ENCODE measurements at places on chromosomes 5 and 9.

DNA sequence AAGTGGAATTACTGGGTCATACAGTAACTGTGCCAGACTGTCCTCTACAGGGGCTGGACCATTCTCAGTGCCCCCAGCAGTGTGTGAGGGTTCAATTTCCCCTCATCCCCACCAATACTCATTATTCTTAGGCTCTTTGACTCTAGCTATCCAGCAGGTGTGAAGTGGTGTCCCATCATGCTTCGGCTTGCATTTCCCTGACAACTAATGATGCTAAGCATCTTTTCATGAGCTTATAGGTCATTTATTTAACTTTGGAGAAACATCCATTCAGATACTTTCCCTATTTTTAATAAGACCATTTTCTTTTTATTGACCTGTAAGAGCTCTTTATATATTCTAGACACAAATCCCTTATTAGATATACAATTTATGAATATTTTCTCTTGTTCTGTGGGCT, 63.6 kb downstream of the ADAMTS2 start:
- DNase-seq: no peak

DNA sequence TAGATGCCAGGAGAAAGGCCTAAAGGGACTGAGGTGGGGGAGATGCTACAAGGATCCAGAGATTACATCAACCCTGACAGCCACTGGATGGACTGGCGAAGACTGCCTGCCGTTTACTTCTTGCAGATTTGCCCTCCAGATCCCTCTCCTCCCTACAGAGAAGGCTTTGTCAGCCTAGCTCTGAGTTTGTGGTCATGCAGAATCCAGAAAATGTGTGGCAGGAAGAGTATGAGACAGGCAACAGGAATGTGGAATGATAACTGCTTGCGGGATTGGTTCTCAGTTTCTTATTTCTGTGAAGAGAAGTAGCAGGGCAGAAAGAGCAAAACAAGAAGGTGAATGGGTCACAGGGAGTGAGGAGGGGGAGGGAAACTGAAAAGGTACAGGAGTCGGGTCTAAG, 129.6 kb downstream of the TLE1 start:
- DNase-seq: peak; percentile 80

- no peak for DNase-seq
Measured at GRCh38 chr5:123997064-123997461, 485.1 kb downstream of the CSNK1G3 start.

GRCh38 chr9:110064803-110065202, 143.2 kb downstream of the C9orf152 start:
- DNase-seq: no peak

DNA sequence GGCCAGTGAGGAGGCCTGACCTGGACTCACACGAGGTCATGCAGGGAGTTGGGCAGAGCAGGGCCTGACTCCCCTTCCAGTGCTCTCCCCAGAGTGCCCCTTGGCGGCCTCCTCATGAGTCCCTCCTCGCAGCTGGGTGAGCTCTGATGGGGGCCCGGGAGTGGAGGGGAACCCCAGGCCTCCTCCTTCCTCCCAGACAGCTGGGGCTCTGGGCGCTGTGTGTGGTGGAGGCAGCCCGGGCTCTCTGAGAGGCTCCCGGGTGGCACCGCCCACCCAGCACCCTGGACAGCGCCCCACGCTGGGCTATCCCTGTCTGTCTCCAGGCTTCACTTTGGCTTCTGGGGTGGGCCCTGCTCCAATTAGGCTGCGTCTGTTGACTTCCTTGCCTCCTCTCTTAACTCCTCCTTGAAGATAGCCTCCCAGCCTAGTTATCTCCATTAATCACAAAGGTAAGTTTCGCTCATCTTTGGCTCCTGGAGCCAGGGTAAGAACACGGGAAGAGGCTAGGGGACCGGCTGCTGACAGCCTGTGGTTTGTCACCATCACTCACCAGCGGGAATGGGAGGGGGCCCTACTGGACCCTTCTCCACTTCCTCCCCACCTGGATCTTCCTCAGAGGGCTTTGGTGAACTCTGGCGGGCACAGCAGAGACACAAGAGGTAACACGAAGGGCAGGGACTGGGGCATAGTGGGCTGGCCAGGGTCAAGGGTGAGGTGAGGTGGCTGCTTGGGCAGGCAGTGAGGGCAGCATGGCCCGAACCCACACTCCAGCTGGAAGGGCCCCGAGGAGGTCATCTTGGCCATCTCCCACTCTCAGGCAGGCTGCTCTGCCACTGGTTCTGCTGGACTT, 13.1 kb downstream of the PSD2 start:
- no peak for DNase-seq

DNA sequence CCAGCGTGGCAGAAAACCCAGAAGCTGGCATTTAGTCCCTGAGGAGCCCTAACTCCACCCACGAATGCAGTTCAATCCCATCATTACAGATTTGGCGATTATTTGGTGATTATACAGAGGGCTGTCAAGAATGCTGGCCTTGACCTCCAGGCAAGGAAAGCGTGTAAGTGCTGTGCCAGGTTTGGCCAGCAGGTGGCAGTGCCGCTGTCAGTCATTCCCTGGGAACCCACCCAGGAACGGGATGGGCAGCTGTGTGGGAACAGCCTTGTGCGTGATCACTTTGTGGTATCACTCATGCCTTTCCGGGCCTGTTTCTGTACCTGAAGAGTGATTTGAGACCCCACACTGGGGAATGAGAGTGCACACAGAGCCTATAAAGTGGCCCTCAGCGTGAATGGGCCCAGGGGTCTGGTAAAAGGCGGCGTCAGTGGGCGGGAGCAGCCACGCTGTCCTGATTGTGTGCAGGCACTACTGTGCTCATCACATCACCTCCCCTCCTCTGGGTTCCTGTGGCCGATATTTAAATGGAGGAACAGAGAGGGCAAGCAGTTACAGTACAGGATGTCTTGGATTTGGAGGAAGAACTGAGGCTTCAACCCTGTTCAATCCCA, 215.6 kb downstream of the ROR2 start:
- DNase-seq: no peak

DNA sequence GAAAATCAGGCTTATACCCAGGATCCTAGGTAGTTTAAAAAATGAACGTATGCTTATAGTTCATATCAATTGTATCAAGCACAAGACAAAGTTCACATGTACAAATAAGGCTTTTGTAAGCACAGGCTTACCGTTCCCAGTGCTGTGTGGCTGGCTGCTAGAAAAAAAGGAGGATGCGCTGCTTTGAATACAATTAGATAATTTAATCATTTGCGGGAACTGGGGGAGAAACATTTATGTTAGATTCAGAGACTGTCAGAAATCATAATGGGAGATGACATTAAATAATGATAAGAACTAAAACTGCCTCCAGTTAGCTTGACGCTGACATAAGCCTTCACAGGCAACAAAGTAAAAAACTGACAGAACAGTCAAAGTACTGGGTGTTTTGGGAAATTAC, 93.2 kb downstream of the FNBP1 start:
- DNase-seq: no peak

DNA sequence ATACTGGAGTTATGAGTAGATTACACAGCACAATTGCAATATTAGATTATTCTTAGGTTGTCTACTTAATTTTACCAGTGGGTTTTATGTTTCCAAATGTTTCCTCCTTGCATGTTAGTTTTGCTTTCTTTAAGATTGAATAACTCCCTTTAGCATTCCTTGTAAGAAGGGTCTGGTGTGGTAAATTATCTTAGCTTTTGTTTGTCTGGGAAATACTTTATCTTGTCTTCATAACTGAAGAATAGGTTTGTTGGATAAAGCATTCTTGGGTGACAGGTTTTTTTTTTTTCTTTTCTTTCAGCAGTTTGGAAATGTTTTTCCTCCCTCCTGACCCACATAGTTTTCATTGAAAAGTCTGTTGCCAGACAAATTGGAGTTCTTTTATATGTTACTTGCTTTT, 531.1 kb downstream of the ANXA1 start:
- no peak for DNase-seq

DNA sequence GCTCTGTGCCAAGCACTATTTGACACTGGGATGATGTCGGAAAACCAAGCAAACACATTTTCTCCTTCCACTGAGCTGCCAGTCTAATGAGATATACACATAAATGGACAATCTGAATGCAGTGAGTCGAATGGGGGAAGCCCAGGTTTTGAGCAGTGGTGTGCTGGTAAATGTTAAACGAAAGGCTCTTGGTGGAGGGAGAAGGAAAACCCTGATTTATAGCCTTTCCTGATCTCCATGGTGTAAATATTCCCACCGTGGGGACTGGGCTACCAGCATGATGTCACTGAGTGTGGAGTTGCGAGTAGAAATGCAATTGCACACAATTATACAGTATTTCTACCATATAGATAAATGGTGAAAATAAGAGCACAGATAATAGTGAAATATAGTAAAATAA, 5.0 kb upstream of the GSN start:
- DNase-seq: no peak

GRCh38 chr5:142036918-142037317, 24.1 kb upstream of the GNPDA1 start:
- no peak for DNase-seq

GRCh38 chr5:168312606-168313295, 21.3 kb downstream of the WWC1 start:
- no peak for DNase-seq

DNA sequence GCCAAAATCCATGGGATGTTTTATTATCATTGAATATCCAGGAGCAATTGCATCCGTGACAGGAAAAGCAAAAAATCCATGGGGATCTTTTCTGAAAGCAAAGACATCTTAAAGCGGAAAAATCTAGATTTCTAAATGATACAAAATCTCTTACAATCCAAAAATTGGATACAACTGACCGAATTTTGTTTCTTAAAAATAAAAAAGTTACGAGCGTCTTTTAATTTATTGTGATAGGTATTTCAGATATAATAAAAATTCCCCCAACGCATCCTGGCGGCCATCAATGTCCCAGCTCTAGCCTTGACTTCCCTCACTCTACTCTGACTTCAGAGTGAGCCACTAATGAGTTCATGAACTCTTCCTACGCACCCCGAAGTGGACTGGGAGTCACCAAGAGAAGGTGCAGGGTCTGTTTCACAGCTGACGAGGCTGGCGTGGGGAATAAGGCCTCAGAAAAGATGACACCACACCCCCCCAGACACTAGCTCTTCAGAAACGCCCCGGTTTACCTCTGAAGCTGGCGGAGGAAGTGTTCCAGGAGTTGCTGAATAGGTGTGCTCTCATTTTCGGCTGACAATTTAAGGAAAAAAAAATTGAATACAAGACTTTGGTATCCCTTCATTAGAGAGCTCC, 3.4 kb downstream of the BRD9 start:
- no peak for DNase-seq

GRCh38 chr9:129496473-129497004, 124.4 kb downstream of the C9orf50 start:
- peak; percentile 70 for DNase-seq

GRCh38 chr9:123290764-123291163, 22.4 kb upstream of the STRBP start:
- no peak for DNase-seq

DNA sequence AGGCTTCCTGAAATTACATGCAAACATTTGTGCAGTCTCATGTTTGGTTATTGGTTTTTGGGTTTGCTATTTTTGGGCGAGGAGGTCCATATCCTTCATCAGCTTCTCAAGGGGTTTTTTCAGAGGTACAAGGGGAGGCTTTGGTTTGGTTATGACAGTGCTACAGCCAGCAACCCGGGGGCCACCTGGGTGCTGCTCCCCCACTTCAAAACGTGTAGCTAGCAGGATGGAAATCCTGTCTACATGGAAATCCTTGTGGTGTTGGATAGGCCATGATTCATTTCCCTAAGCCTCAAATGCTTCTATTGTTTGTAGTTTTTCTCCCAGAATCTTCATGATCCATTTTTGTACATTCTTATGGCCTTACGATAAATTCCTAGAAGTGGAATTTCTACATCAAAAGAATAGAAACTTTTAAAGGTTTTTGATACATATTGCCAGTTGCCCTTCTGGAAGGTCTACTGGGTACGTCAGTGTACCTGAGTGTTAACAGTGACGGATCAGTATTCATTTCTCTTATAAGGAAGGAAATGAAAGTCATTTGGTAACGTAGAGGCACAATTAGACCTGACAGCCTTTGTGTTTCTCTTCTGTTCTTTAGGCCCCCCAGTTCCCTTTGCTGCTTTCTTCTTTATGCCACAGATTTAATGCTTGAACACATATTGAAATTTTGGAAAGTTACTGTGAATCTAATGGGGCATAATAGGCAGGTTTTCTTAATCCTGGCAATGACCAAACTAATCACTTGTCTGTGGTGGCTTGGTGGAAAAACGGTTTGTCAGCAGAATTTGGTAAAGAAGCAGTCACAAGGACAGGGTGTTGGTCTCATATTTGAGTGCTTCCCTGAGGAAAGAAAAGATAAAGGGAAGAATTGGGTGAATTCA, 69.7 kb upstream of the ABL1 start:
- DNase-seq: no peak

GRCh38 chr5:142259758-142260157, 65.1 kb downstream of the SPRY4 start:
- DNase-seq: no peak

- DNase-seq: no peak
Measured at GRCh38 chr5:148467958-148468357, 84.2 kb downstream of the FBXO38 start.

- no peak for DNase-seq
Measured at GRCh38 chr5:53537711-53538110, 22.7 kb upstream of the NDUFS4 start.

GRCh38 chr5:161085056-161085455, 233.0 kb upstream of the ATP10B start:
- no peak for DNase-seq

DNA sequence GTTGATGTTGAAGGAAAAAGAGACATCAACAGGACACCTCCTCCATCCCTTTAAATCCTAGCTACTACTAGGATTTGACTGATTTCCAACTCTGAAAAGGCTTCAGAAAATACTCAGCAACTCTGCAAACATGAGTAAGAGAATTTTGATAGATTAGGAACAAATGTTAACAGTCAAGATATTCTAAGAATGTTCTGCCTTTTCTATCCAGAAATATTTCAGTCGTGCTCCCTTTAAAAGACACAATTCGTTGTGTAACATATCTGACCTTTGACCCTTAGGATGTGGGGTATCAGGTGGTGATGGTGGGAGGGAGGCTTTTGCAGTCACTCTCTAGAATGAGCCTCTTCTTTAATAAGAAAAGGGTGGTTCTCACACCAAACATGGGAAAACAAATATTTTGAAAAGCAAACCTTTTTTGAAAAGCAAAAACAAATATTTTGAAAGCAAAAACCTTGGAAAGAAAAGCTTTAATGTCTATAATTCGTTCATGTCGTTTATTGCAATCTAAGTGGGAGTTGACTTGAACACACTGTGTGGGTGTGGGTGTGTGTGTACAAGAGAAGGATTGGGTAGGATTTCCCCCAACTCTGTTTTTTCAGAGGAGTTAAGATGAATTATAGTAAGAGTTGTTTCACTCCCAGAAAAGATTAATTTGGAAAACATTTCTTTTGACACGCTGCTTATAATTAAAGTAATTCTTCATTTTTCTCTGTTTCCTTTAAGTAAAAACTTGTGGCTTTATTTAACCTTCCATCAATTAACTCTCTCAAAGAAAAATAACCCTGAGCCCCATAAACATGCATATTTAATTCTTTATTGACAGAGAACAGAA, 152.8 kb downstream of the TMEM167A start:
- no peak for DNase-seq

- DNase-seq: no peak
Measured at GRCh38 chr5:106454651-106455415, 1215.9 kb downstream of the EFNA5 start.
